Activated CD4-positive, alpha-beta T cell treated with anti-CD3 and anti-CD28 coated beads, Interleukin-2, amount 50 U/mL, for 16 hours (primary cell): ENCODE measurements at places on chromosomes 4 and X.

- DNase-seq, result no peak
Measured at GRCh38 chrX:51421972-51422597, 74.3 kb downstream of the NUDT11 start.

GRCh38 chr4:55865228-55865806 lies 11.9 kb downstream of the EXOC1 start:
- no peak for DNase-seq

DNA sequence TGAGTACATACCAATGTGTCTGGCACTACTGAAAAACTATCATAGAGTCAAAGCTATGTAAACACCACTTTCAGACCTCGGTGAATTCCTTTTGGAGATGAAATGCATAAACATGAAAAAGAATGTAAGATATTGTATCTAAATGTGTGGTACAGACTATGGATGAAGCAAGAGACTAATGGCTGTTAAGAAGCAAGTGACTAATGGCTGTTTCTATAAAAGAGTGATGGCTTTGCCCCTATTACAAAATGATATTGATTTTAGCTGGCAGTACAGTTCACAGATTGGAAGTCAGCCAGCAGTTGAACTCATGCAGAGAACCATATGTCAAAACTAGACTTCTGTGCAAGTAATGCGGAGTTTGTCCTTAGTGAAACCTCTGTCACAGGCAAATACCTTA lies 359.3 kb downstream of the GRXCR1 start:
- DNase-seq, result no peak

- DNase-seq, result no peak
Measured at GRCh38 chrX:24282381-24283126, 31.3 kb downstream of the SUPT20HL2 start.
